Stimulated activated CD4-positive, alpha-beta T cell treated with anti-CD3 and anti-CD28 coated beads, Interleukin-15, amount 100 ng/mL, for 24 hours (primary cell): ENCODE measurements at places on chromosomes 7 and 10.

DNA sequence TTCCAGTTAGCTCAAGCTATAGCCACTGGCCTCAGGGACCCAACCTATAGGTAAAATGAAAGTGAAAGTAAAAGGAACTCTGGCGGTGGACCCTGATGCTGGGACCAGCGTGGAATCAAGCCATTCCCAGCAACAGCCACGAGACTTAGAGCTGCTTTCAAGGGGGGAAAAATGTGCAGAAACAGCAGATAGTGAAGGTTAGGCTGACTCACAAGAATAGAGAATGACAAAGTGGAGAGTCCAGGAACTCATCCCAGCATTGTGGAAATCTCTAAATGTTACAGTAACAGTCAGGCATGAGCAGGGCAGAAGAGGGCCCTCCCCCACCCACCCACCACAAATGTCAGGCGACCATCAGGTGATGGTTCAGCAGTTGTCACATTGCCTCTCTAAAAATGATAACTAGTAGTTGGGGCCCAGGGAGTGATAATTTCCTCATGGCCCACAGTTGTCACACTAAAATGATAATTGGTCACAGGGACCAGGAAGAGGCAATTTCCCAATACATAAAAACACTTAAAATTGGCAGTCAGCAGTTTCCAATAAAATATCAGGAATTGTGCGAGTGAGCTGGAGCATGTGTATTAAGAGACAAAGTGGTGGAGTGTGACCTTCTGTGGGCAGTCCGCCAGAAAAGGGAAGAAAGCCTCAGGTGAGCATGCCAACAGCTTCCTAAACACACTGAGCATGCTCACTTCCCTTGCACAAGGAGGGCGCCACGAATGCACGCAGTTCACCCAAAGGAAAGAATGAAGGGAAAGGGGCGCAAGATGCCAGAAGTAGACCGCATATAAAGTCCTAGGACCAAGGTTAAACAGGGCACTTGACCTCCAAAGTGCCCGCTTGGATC, 129.8 kb upstream of the PPP1R3A start:
- no peak for DNase-seq

DNA sequence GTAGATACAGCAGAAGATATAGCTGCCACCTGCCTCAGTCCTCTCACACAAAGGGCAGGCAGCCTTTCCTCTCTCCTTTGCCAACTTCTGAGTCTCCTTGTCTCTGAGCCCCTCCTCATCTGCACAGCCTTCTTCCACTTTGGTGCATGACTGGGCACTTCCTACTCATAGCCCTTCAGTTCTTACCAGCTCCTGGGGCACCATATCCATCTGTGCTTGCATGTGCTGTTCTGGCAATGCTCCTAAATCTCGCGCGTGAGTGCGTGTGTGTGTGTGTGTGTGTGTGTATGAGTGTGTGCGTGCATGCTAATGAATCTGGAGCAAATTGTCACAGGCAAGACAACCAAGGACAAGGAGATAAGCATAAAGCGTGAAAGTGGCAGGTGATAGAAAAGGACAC, 1271.6 kb upstream of the SORCS1 start:
- DNase-seq, result no peak

DNA sequence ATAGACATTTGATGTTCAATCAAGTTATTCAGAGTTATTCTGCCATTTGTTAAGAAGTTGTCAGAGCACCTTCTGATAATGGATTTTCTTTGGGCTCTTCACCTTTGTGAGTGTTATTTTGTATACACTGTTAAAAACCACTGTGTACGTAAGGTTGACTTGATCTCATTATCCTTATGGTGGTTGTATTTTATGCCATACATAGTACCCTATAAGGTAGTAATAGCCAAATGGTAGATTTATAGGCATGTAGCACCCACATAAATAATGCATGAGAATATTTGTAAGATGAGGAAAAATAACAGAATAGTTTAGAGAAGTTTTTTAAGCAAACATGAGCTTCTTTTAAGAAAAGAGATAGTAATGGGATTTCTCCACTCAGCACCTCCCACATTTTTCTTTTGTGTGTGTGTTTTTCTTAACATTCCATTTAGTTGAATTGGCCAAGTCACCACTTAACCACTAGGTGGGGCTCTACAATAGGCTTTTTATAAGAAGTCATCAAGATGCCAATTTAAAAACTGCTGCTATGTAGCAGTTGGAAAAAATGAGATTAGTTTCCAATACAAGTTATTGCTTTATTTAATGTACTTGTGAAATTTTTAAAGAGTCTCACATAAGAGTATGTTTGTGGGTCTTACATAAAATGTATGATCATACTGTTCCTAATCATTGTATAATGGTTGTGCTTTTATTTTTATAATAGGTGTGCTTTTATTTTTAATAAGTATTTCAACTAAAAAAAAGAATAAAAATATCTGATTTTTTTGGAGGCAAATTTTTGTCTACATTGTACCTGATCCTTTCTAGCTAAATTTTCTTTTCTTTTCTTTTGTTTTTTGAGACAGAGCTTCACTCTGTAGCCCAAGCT, 41.1 kb upstream of the STMP1 start:
- DNase-seq, result peak; percentile 26

GRCh38 chr10:17954861-17955260, 3.1 kb downstream of the SLC39A12 start:
- DNase-seq, result no peak

GRCh38 chr7:95550546-95550945, 45.8 kb downstream of the PDK4 start:
- no peak for DNase-seq

GRCh38 chr10:49035920-49036319, 79.4 kb downstream of the VSTM4 start:
- no peak for DNase-seq

GRCh38 chr7:18997477-18998150, 119.8 kb downstream of the TWIST1 start:
- DNase-seq, result no peak
